ENCODE measurements at places on chromosomes 3 and 15. TPM values are rescaled to one million over a fixed set of nuclear protein-coding genes. Genes with fewer than 3 reads are reported as not detected.

The EFCAB12 gene
- total RNA-seq, result under 0.01 TPM

GRCh38 chr15:72173864-72174550, 23.6 kb downstream of the GRAMD2A start:
- no peak overlapping the region for H3K27ac ChIP-seq
- no peaks in the 10 kb centered on the region for H3K36me3 ChIP-seq
- H3K4me1 ChIP-seq, result peaks cover under 1% of the 10 kb centered on the region

The TTC23 gene
- 29.8 TPM for total RNA-seq

- H3K27me3 ChIP-seq, result no peaks in the 10 kb centered on the region
- DNase-seq, result no peak
- H3K27ac ChIP-seq, result no peak within 1 kb of the TSS
Observed at GRCh38 chr15:58138106-58138505, at the start of gene AQP9. TSS of gene AQP9 (plus strand) at chr15:58138381. CDS start at chr15:58138566, 185 bp downstream.

- H3K27me3 ChIP-seq, result no peaks in the 10 kb centered on the region
- no peak overlapping the region for H3K4me3 ChIP-seq
- no peak for DNase-seq
- peaks cover 7% of the 10 kb centered on the region for H3K36me3 ChIP-seq
- H3K4me1 ChIP-seq, result peaks cover 4% of the 10 kb centered on the region
Observed at GRCh38 chr3:37963635-37964034, 27.0 kb upstream of the VILL start.

The TMEM158 gene
- total RNA-seq, result 3.3 TPM

The NR2F2 gene
- 28.1 TPM for total RNA-seq

- H3K36me3 ChIP-seq, result no peaks in the 10 kb centered on the region
- H3K27ac ChIP-seq, result no peak overlapping the region
- DNase-seq, result no peak
Observed at GRCh38 chr15:63103416-63103815, 18.2 kb upstream of the LACTB start.

The CCDC32 gene
- 13.3 TPM for total RNA-seq

GRCh38 chr3:124282751-124283651, 291.1 kb upstream of the ROPN1 start:
- H3K4me1 ChIP-seq, result no peaks in the 10 kb centered on the region
- H3K36me3 ChIP-seq, result no peaks in the 10 kb centered on the region
- DNase-seq, result peak; percentile 11
- no peak overlapping the region for H3K4me3 ChIP-seq
- no peak overlapping the region for H3K27ac ChIP-seq

- no peaks in the 10 kb centered on the region for H3K36me3 ChIP-seq
- peak; percentile 52 for DNase-seq
- no peak overlapping the region for H3K4me3 ChIP-seq
- H3K27ac ChIP-seq, result no peak overlapping the region
- peaks cover 3% of the 10 kb centered on the region for H3K4me1 ChIP-seq
Observed at GRCh38 chr3:195095704-195096036, 175.3 kb downstream of the XXYLT1 start.

The IGF2BP2 gene
- 126 TPM for total RNA-seq

The CLSTN2 gene
- total RNA-seq, result under 0.01 TPM

The BBX gene
- 87.5 TPM for total RNA-seq

GRCh38 chr3:197204736-197205135, 93.7 kb downstream of the DLG1 start:
- H3K27ac ChIP-seq, result no peak overlapping the region
- DNase-seq, result no peak
- no peaks in the 10 kb centered on the region for H3K4me1 ChIP-seq
- no peaks in the 10 kb centered on the region for H3K27me3 ChIP-seq
- H3K4me3 ChIP-seq, result no peak overlapping the region
- no peaks in the 10 kb centered on the region for H3K36me3 ChIP-seq

The CHRNA3 gene
- not detected for total RNA-seq

DNA sequence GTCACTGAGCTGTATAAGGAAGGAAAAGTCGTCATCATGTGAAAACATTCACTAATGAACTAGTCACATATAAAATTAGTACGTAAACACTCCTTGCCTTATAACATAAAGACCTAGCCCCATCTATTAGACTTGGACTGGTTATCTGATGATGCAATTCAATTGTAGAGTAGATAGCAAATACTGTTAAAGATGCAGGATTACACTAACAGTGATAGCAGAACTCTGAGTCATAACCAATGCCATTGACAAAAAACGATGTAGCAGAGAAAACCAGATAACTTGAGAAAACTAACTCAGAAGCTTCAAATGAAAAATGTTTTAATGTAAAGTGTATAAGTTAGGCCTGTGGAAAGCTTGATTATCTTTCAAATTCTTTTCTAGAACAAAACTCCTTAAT, 132.2 kb downstream of the WDR72 start:
- H3K36me3 ChIP-seq, result no peaks in the 10 kb centered on the region
- no peaks in the 10 kb centered on the region for H3K27me3 ChIP-seq
- H3K27ac ChIP-seq, result no peak overlapping the region
- H3K4me1 ChIP-seq, result no peaks in the 10 kb centered on the region
- H3K4me3 ChIP-seq, result no peak overlapping the region

GRCh38 chr3:12924437-12924836, 83.1 kb upstream of the RPL32 start:
- H3K4me1 ChIP-seq, result peaks cover 2% of the 10 kb centered on the region
- DNase-seq, result no peak
- H3K36me3 ChIP-seq, result peaks cover 43% of the 10 kb centered on the region
- no peaks in the 10 kb centered on the region for H3K27me3 ChIP-seq
- no peak overlapping the region for H3K4me3 ChIP-seq

- H3K27ac ChIP-seq, result no peak overlapping the region
- DNase-seq, result no peak
- H3K4me1 ChIP-seq, result no peaks in the 10 kb centered on the region
- no peak overlapping the region for H3K4me3 ChIP-seq
- H3K27me3 ChIP-seq, result no peaks in the 10 kb centered on the region
Observed at GRCh38 chr3:58742239-58742638, 75.7 kb upstream of the FAM3D start.

The CORO2B gene
- 9.7 TPM for total RNA-seq

GRCh38 chr15:59180945-59181600, 25.6 kb upstream of the LDHAL6B start:
- no peak overlapping the region for H3K27ac ChIP-seq
- H3K4me3 ChIP-seq, result no peak overlapping the region
- H3K36me3 ChIP-seq, result peaks cover 9% of the 10 kb centered on the region
- H3K4me1 ChIP-seq, result no peaks in the 10 kb centered on the region
- no peaks in the 10 kb centered on the region for H3K27me3 ChIP-seq

GRCh38 chr15:91073768-91074167, 26.3 kb upstream of the SV2B start:
- no peaks in the 10 kb centered on the region for H3K4me1 ChIP-seq
- no peak for DNase-seq
- H3K27me3 ChIP-seq, result no peaks in the 10 kb centered on the region
- no peaks in the 10 kb centered on the region for H3K36me3 ChIP-seq
- H3K27ac ChIP-seq, result no peak overlapping the region

DNA sequence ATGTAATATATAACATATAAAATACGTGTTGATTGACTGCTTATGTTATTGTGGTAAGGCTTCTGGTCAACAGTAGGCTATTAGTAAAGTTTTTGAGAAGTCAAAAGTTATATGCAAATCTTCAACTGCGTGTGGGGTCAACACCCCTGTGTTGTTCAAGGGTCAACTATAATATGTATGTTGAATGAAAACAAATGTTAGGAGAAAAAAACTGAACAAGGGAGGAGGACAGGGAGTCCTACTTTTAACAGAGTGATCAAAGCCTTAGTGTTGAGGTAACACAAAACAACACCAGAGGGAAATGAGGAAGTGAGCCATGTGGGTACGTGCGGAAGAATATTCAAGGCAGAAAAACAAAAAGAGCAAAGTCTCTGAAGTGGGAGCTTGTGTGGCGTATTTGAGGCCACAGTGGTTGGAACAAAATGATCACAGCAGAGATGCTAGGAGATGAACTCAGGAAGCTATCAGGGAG, 62.5 kb downstream of the SFMBT1 start:
- no peak for DNase-seq
- H3K36me3 ChIP-seq, result no peaks in the 10 kb centered on the region
- no peaks in the 10 kb centered on the region for H3K27me3 ChIP-seq
- H3K27ac ChIP-seq, result no peak overlapping the region
- no peak overlapping the region for H3K4me3 ChIP-seq
- H3K4me1 ChIP-seq, result no peaks in the 10 kb centered on the region

GRCh38 chr15:58355973-58356372, 75.8 kb upstream of the LIPC start:
- DNase-seq, result no peak
- H3K36me3 ChIP-seq, result no peaks in the 10 kb centered on the region
- H3K27ac ChIP-seq, result no peak overlapping the region
- no peak overlapping the region for H3K4me3 ChIP-seq

GRCh38 chr15:34213690-34214089, 3.8 kb upstream of the KATNBL1 start:
- H3K4me3 ChIP-seq, result no peak overlapping the region
- no peaks in the 10 kb centered on the region for H3K4me1 ChIP-seq
- no peaks in the 10 kb centered on the region for H3K27me3 ChIP-seq
- H3K36me3 ChIP-seq, result no peaks in the 10 kb centered on the region
- DNase-seq, result no peak

DNA sequence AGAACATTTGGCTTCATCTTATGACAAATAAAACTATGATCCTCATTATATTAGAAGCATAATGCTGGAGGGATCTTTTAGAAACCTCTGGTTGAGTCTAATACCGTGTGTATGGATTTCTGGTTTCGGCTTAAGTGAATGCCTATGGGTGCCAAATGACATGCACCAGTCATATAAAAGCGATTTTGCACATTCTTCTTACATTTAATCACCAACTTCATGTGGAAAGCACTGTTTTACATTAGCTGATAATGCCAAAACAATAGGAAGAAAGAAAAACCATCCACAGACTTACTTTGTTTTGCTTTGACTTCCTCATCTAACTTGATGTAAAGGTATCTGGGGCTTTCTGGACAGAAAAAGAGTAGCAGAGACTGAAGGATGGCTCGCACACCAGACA, 20.9 kb downstream of the SLC2A2 start:
- no peak overlapping the region for H3K4me3 ChIP-seq
- H3K36me3 ChIP-seq, result no peaks in the 10 kb centered on the region
- DNase-seq, result no peak
- H3K4me1 ChIP-seq, result peaks cover 4% of the 10 kb centered on the region
- no peak overlapping the region for H3K27ac ChIP-seq

The PRRT3 gene
- total RNA-seq, result 1.4 TPM

DNA sequence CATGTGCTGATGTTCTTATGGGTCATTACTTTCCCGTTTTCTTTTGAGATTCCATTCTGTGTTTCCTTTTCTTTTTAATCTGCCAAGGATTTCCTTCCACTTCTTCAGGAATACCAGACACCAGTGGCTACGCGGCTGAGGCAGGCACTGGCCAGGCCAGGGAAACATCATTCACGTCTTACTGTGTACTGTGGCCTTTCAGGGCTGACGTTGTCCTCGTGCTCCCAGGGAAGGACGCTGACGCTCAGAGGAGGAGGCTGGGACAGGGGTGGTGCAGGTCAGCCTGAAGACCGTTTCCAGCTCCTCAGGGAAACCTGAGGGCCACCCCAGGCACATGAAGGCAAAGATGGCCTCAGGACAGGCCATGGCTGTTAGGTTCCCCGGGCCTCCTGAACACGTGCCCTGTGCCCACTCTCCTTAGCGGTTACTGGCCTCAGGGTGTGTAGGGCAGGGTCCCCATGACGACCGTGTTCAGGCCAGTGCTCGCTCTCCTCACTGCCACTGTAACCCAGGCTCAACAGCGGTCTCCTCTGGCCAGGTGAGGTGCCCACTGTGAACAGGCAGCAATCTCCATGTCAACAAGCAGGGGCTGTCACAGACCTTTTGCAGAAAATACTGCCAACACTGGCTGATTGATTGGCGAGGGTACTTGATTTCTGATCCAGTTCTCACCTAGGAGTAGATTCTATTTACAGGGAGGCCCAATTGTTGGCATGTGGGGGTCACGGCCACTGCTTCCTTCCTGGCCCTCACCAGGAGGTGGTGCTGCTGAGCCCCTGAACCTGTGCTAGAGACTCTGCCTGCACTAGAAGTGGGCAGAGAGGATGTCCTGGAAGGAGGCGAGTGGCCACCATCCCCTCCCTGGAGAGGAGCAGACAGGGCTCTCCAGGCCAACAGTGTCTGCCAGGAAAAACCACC, 169.5 kb downstream of the ATP10A start:
- DNase-seq, result peak; percentile 24
- H3K36me3 ChIP-seq, result peaks cover 7% of the 10 kb centered on the region
- no peaks in the 10 kb centered on the region for H3K27me3 ChIP-seq
- no peak overlapping the region for H3K27ac ChIP-seq
- H3K4me3 ChIP-seq, result no peak overlapping the region
- peaks cover 4% of the 10 kb centered on the region for H3K4me1 ChIP-seq

The GOLGA6L4 gene
- total RNA-seq, result 0.83 TPM

The ARID3B gene
- total RNA-seq, result 2.5 TPM

DNA sequence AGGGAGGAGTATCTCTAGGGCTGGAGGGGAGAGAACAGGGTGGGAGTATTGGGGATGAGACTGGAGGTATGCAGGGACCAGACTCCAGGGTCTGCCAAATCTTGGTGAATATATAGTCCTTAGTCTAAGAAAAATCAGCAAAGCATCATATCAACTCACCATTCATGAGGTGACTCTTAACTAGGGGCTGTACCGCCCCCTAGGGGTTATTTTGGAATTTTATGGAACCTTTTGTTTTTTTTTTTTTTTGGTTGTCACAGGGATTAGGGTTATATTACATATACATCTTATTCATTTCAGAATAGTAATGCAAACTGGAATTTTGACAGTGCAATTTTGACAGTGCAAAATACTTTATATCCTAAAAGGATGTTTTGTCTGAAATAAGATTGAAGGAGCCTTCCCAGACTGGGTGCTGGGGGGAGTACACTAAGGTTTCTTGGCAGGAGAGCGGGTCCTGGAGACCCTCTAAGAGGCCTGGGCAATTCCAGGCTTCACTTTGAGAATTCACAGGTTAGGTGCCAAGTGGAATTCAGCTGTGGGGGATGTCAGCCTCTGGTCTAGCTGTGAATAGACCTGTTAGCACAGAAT, 7.5 kb downstream of the CMTM7 start:
- H3K4me3 ChIP-seq, result no peak overlapping the region
- no peaks in the 10 kb centered on the region for H3K36me3 ChIP-seq
- H3K27ac ChIP-seq, result no peak overlapping the region
- H3K27me3 ChIP-seq, result no peaks in the 10 kb centered on the region
- DNase-seq, result peak; percentile 60

GRCh38 chr3:40913192-40913591, 286.1 kb upstream of the CTNNB1 start:
- no peak for DNase-seq
- no peak overlapping the region for H3K4me3 ChIP-seq
- H3K27me3 ChIP-seq, result no peaks in the 10 kb centered on the region
- H3K4me1 ChIP-seq, result no peaks in the 10 kb centered on the region
- H3K36me3 ChIP-seq, result no peaks in the 10 kb centered on the region

DNA sequence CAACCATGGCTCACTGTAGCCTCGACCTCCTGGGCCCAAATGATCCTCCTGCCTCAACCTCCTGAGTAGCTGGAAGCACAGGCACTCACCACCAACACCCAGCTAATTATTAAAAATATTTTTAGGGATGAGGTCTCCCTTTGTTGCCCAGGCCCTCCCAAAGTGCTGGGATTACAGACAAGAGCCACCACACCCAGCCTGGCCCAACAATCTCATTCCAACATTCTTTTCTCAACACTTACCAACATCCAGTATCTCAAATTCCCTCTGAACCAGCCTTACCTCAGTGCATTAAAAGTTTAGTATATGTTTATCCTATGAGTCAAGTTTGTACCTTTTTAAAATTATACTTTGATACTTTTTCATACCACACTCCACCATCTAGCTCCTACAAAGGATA, 25.0 kb downstream of the ANXA2 start:
- no peak overlapping the region for H3K4me3 ChIP-seq
- H3K36me3 ChIP-seq, result peaks cover 46% of the 10 kb centered on the region
- DNase-seq, result no peak

The SOX14 gene
- total RNA-seq, result not detected

The TM4SF4 gene
- total RNA-seq, result 1.6 TPM

GRCh38 chr3:183904833-183905780, 20.4 kb upstream of the PARL start:
- DNase-seq, result no peak
- peaks cover 12% of the 10 kb centered on the region for H3K27me3 ChIP-seq
- H3K27ac ChIP-seq, result no peak overlapping the region
- no peak overlapping the region for H3K4me3 ChIP-seq
- H3K36me3 ChIP-seq, result no peaks in the 10 kb centered on the region
